Activated CD4-positive, alpha-beta T cell treated with anti-CD3 and anti-CD28 coated beads, Interleukin-2, amount 50 U/mL, for 24 hours (primary cell): ENCODE measurements at places on chromosomes 6 and 20.

DNA sequence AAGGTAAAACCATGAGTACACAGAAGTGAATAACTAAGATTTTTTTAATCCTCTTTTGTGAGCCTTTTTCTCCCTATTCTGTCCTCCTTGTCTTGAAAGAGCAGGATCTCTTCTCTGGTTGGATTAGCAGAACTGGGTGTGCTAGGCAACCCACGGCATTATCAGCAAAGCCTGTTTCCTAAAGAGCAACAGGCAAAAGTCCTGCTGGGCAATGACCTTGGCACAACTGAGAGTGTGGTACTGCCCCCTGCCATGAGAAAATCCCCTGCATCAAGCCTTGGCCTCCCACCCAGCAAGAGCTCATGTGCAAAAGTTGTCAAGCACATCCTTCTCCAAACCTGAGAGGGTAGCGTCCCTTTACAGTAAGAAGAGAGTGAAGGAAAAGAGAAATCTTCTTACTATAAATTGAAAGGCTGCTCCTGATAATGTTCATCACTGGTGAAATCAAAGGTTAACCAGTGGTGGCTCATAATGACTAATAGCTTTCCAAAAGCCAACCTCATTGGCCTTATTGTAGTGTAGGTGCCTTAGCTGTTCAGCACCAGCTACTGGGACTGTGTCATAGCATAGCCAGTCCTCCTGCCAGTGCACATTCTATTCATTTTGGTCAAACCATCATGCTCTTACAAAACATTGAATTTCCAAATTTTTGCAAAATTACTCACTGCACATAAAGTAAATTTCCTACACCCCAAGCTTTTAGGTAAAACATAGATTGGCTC lies 17.1 kb downstream of the KIF6 start:
- DNase-seq = no peak

DNA sequence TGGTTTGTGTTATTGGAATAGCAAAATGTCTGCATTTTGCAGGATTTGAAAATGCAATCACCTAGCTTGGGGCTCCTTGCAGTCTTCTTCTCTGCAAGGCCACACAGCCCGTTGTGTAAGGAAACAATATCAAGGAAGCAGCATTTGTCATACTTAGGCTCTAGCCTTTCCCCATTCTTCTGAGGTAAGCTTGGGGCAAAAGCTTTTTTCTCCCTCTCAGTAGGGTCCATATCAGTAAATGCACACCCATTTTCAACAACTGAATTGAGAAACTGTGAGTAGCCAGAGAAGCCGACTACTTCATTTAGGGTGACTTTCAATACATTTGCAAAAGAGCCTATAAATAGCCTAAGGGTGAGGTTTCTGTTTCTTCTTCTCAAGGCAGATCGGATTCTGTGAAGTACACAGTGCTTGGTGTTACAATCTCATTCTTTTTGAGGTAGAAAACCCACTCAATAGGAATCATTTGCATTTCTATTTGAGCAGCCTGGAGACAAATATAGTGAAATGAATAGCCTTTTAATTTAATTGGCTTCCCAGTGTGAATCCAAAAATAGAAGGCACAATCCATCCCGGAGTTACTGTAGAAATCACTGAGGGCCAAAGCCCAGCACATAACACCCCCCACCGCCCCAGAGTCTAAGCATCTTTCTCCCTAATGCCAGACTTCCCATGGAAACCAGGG lies 61.8 kb downstream of the BTBD3 start:
- no peak for DNase-seq

GRCh38 chr20:23050847-23051627 lies 1.6 kb upstream of the THBD start:
- no peak for DNase-seq

DNA sequence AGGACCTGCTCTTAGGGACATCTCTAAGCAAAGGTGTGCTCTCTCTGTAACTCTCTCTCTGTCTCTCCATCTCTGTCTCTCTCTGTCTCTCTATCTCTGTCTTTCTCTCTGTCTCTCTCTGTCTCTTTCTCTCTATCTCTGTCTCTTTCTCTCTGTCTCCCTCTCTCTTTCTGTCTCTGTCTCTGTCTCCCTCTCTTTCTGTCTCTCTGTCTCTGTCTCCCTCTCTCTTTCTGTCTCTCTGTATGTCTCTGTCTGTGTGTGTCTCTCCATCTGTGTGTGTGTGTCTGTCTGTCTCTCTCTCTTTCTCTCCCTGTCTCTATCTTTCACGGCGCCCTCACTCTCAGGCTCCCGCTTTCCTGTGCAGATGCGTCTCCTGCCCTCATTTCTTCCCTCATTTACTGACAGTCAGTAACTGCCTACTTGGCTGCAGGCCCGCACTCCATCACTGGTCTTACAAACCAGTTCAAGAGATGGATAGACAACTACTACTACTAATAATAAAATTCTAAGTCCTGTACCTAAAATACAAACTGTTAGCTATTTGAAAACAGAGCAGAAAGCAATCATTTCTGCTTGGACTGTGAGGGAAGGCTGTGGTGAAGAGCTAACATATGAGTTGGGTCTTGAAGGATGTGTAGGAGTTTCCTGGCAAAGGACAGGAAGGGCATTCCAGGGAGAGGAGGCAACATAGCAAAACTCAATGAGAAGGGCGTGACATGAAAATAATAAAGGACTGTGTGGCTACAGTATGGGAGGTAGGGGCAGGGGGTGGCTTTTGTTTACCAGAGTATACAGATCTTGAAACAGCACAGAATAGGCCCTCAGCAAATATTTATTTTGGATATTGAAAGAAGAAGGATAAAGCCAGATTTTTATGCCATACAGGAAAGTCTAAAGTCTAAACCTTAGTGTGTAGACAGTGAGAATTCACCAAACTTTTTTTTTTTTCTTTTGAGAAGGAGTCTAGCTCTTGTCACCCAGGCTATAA lies 67.8 kb upstream of the TAB2 start:
- no peak for DNase-seq

DNA sequence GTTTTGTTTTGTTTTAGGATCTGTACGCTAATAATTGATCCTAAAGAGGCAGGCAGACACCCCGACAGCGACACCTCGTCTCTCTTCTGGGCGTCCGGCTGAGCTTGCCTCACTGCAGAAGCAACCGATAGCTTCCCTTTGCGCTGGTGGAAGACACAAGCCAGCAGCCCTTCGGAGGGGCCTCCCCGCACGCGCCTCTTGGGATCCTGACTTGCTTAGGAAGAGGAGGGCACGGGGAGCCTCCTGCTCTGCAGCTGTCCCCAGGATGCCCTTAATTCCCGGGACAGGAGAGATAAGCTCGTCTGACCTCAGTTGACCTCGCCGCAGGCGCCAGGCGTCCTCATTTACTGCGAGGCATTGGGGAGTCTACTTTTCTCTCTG lies 94.0 kb downstream of the CD83 start:
- DNase-seq = no peak

- DNase-seq = no peak
These were observed 57.1 kb downstream of the GMPR start for GRCh38 chr6:16295471-16295870.

- DNase-seq = no peak
These were observed 172.3 kb downstream of the ANKRD60 start for GRCh38 chr20:58056021-58056591.

- no peak for DNase-seq
These were observed 864 bp upstream of the PKIG start for GRCh38 chr20:44581515-44581914.

- DNase-seq = no peak
These were observed 43.2 kb upstream of the TXNDC5 start for GRCh38 chr6:7953753-7954152.

GRCh38 chr6:170454512-170455285 lies 98.4 kb downstream of the PSMB1 start:
- DNase-seq = no peak

DNA sequence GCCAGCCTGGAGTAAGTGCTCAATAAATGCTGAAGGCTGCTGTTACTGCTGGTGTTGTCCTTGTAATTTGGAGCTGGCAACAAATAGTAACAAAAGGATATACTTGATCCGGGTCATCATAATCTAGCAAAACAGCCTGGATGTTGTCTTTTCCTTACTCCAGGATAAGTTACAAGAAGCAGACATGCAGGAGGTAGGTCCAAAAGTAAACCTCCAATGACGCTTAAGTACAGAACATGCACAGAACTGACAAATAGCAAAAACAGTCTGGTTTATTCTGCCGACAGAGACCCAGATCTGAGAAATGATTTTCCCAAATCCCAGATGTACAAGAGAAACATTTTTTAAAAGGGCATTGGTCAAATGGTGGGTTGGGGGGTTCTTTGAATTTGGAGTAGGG lies 93.0 kb upstream of the KCNK16 start:
- DNase-seq = no peak

GRCh38 chr20:48770700-48771442 lies 56.9 kb downstream of the PREX1 start:
- no peak for DNase-seq

DNA sequence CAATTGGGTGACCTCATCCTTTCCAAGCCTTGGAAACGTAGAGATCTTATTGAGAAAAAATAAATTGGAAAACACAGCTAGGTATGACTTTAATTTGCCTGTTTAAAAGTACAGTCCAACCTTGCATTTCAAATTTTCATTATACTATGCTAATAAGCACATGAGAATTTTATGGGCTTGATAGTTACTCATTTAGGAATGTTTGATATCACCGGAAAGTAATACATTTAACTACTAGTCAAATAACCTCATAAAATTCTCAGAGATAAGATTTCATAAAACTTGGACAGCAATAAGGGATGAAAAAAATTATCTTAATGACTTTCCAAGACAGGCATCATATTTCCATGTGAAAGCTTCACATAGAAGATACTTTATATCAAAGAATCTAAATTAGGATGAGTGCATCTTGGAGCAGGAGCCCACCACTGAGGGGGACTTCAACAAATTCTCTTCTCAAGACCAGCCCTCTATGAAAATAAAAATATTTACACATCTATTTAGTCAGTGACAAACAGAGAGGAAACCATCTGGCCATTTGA lies 236.3 kb downstream of the EPHA7 start:
- DNase-seq = no peak

DNA sequence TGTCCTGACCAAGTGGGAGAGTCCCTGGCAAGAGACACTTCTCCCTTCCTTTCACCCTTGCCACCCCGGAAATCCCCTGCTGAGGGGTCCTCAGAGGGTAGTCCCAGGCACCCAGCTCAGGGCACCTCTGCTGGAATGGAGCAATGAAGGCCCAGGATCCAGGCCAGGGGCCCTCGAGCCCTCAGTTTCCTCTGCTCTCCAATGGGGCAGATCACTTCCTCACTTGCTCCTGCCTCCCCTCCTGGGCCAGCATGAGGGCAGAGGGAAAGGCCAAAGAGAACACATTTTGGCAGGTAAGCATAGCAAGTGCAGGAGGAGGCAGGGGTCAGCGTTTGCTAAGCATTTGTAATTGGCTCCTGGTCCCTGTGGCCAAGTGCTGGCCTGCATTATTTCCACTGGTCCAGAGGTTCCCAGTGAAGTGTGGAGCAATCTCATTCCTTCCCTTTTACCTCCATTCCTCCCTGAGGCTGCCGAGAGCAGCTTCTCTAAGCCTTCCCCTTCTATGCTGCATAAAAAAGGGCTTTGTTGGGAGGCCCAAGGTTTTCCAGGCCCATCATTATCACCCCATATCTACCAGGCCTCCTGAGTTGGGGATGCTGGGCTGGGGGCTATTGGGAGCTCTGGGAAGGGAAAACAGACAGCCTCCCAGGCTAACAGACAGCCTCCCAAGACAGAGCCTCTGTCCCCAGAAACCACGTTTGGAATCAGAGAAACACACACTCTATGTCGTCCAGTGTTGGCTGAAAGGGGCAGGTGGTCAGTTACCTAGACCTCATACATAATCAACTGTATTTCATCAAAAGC lies 28.8 kb upstream of the VEGFA start:
- no peak for DNase-seq

DNA sequence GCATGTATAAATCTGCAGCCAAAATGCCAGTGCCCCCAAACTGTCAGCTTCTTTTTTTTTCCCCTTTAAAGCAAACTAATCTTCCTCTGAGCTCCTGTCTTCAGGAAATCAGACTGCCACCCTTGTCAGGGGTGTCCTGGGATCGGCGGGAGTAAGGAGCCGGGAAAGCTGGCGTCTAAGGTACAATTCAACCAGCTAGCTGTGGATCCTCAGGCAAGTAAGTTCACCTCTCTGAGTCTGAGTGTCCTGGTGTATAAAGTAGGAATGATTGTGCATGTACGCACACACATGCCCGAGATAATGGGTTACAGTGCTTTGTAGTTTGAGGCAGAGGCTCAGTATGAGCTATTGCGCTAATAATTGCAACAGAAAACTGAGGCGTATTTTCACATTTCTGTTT lies 98.3 kb downstream of the ANKRD60 start:
- no peak for DNase-seq

DNA sequence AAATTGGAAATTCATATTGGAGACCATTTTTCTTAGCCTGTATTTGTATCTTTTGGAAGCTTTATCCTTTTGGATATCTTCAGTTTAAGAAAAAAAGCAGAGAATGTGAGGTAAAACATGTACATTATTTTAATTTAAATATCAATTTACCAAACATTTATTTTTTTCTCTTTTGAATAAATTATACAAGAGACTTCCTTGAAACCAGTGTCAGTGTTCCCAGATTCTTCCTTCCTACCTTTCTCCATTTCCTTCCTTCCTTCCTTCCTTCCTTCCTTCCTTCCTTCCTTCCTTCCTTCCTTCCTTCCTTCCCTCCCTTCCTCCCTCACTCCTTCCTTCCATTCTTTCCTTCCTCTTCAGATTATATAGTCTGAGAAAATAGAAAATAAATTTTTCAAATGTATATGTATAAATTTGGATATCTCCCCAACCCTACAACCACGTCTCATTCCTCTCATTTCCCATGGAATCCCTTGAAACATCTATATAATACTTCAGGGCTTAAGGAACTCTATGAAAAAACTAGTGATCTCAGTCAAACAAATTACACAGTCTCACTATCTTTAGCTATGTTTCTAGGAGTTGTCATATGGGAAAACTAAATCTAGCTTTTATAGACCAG lies 528.4 kb downstream of the GRIK2 start:
- no peak for DNase-seq

GRCh38 chr6:70905742-70906141 lies 51.1 kb downstream of the B3GAT2 start:
- DNase-seq = no peak

- DNase-seq = no peak
These were observed 26.6 kb downstream of the POFUT1 start for GRCh38 chr20:32234135-32234808.

DNA sequence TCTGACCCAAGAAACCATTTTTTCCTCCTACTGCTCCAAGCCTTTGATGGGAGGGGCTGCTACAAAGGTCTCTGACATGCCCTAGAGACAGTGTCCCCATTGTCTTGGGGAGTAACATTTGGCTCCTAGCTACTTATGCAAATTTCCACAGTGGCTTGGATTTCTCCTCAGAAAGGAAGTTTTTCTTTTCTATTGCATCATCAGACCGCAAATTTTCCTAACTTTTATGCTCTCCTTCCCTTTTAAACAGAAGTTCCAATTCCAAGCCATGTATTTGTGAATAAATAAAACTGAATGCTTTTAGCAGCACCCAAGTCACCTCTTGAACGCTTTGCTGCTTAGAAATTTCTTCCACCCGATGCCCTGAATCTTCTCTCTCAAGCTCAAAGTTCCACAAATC lies 51.0 kb downstream of the SLC22A2 start:
- DNase-seq = no peak

- DNase-seq = no peak
These were observed 5.0 kb downstream of the GFRA4 start for GRCh38 chr20:3658019-3658715.

GRCh38 chr20:48049171-48049570 lies 263.9 kb upstream of the SULF2 start:
- no peak for DNase-seq
